ENCODE measurements at places on chromosomes 6 and 20.

DNA sequence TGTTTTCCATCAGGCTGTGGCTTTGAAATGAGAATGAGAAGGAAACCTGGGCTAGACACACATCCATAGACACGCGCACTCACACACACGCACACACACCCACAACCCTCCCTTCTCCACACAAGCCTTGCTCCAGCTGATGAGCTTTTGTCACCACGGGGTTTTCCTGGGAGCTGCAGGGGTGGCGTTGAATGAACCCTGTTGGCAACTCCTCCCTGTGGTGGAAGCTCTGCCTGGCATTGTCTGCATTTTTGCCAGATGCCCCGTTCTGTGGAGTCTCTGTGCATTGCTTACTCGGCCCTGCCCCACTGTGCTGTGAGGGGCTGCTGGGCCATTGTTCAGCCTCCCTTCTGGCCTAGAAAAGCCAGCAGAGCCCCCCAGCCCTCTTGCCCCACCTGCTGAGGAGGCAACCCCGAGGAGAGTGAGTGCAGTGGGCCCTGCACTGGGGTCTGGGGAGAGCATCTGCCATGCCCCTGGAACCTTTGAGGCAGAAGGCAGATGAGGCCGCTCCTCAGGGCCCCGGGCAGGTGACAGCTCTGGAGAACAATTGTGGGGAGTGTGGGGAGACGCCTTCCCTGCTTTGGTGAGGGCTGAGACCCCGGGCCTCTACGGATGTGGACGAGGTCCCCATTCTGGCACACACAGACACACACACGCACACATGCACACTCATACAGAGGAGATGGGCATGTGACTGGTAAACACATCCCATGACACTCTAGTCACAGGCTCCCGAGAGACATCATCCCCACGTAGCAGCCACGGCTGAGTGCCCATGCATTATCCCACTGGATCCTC, 9.9 kb downstream of the ADIG start:
- DNase-seq: no peak

DNA sequence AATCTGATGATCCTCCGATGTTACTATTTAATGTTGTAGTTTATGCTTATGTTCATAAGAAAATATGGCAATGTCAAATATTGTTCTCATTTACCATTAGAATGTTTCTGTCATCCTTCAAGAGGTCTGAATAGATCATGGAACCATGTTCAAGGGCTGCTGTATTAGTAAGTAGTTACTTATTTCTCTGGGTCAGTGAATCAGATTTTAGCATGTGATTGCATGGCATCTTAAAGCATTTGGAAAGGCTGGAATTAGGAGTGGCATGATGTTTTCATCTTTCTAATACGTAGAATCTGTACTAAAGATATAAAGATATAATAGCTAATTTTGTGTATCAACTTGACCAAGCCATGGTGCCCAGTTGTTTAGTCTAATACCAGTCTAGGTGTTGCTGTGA, 40.5 kb upstream of the NKX2-4 start:
- DNase-seq: no peak

GRCh38 chr20:58621906-58622548, 29.1 kb upstream of the STX16 start:
- no peak for DNase-seq

- DNase-seq: no peak
Measured at GRCh38 chr6:11367638-11368199, 135.3 kb upstream of the NEDD9 start.

- DNase-seq: no peak
Measured at GRCh38 chr6:81749707-81750106, 2.8 kb downstream of the TENT5A start.

DNA sequence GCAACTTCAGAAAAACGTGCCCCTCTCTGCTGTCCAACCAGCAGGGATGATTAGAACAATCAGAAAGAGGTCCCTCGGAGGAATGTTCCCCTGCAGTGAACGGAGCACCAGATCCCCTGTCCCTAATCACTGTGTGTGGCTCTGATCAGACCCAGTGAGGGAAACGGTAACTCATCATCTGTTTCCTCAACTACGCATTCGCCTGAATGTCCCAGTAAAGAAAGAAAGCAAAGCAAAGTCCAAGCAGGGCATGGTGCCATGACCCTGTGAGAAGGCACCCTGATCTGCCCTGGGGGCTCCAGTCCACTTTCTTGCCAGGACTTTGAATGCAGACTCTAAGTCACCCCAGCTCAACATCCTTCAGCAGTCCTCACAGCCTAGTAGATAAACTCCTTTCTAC, 149.2 kb downstream of the LY86 start:
- DNase-seq: no peak

DNA sequence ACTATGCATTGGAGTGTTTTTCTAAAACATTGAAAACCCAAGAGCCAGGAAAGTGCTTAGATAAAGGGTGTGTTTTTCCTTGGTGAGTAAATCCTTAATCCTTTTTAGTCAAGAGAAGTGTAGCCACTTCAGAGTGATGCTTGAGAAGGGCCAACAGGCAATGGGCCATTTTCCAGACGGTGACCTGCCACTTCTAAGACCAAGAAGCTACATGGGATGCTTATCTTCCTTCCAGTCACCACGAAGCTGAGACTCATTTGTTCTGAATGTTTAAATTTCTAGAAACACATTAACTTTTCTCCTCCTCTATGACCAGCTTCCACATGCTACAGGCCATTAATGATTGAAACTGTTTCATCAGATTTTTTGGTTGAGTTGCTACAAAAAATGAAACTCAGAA, 34.4 kb upstream of the NHSL1 start:
- no peak for DNase-seq

GRCh38 chr20:47042464-47042863, 147.8 kb downstream of the EYA2 start:
- DNase-seq: no peak

All from left renal cortex interstitium (tissue), 4 donors.